ENCODE measurements at places on chromosomes 1 and 21.
A peak's percentile ranks its signal among the peaks of the same experiment; 100 is the strongest.

DNA sequence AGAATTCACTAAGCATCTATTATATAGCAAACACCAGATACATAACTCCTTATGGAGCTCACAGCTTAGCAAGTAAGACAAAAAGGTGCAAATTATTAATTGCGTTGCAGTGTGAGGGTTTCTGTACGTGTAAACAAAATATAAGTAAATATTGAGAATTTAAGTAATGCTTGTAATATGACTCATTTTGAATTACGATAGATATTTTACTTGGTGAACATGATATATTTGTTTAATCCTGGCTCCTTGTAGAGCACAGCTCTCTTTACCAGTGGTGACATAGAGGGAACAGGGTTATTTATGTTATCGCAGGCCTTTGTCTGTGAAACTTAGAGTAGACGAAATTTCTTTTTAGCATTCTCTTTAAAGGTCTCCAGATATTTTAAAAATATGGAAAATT lies 36.4 kb downstream of the LYPLAL1 start:
- no peak overlapping the region for H3K27ac ChIP-seq
- DNase-seq, result no peak

GRCh38 chr1:102861247-102861646 lies 247.1 kb downstream of the COL11A1 start:
- H3K27me3 ChIP-seq, result no peaks in the 10 kb centered on the region
- no peak overlapping the region for H3K27ac ChIP-seq
- no peak for DNase-seq
- H3K36me3 ChIP-seq, result no peaks in the 10 kb centered on the region
- no peaks in the 10 kb centered on the region for H3K4me1 ChIP-seq

GRCh38 chr1:30274976-30275621 lies 448.3 kb downstream of the MATN1 start:
- no peak overlapping the region for H3K27ac ChIP-seq
- H3K36me3 ChIP-seq, result no peaks in the 10 kb centered on the region
- DNase-seq, result no peak
- H3K4me1 ChIP-seq, result no peaks in the 10 kb centered on the region
- no peak overlapping the region for H3K4me3 ChIP-seq

- H3K36me3 ChIP-seq, result no peaks in the 10 kb centered on the region
- no peak for DNase-seq
- no peaks in the 10 kb centered on the region for H3K27me3 ChIP-seq
- H3K27ac ChIP-seq, result peak overlapping the region; percentile 8
Observed at GRCh38 chr1:56469640-56470371, 109.6 kb downstream of the PLPP3 start.

GRCh38 chr1:218938259-218938658 lies 235.4 kb upstream of the LYPLAL1 start:
- H3K4me3 ChIP-seq, result no peak overlapping the region
- H3K27ac ChIP-seq, result no peak overlapping the region
- no peak for DNase-seq
- no peaks in the 10 kb centered on the region for H3K36me3 ChIP-seq
- H3K27me3 ChIP-seq, result no peaks in the 10 kb centered on the region

GRCh38 chr1:33519240-33519884 lies 46.9 kb downstream of the ZSCAN20 start:
- H3K4me1 ChIP-seq, result no peaks in the 10 kb centered on the region
- no peaks in the 10 kb centered on the region for H3K27me3 ChIP-seq
- H3K4me3 ChIP-seq, result no peak overlapping the region
- H3K27ac ChIP-seq, result no peak overlapping the region
- no peak for DNase-seq
- no peaks in the 10 kb centered on the region for H3K36me3 ChIP-seq

GRCh38 chr1:147565189-147565980 lies 24.1 kb downstream of the BCL9 start:
- H3K36me3 ChIP-seq, result no peaks in the 10 kb centered on the region
- H3K4me1 ChIP-seq, result no peaks in the 10 kb centered on the region
- no peak for DNase-seq
- H3K27me3 ChIP-seq, result no peaks in the 10 kb centered on the region
- H3K4me3 ChIP-seq, result no peak overlapping the region
- H3K27ac ChIP-seq, result no peak overlapping the region

DNA sequence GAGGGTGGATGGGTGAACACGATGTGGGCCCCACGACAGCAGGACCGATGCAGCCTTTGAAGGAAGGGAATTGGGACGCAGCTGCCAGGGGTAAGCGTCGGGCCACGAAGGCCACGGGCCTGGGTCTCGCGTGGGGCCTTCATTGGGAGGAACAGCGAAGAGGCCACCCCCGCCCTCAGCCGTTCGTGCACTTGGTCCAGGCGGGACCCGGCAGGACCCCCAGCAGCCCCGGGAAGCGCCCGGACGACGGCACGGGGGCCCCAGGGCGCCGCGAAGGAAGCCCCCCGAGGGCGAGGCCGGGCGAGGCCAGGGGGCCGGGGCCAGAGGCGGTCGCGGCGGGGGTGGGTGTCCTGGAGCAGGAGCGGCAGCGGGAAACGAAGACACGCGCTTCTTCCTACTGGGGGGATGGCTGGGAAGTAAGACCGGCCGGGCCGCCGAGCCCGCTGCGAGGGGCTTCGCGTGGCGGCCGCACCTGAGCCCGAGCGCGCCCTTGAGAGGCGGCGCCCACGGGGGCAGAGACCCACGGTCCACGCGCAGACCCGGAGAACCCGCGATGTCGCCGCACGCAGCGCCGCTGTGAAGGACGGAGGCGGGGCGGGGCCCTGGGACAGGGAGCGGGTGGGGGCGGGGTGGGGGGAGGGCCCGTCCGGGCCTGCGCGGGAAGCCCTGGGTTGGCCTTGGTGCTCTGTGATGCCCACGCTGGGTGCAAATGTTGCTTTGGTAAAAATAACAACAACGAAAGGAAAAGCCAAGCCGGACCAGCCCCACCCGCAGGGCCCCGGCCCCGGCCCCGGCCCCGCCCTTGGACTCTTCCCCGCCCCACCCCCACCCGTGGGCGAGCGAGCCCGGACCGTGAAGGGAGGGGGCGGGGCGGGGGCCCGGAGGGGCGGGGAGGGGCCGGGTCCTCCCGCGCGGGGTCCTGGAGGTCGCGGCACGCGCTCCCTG lies 56.0 kb upstream of the ADARB1 start:
- peaks cover 12% of the 10 kb centered on the region for H3K4me1 ChIP-seq
- peak overlapping the region; percentile 61 for H3K4me3 ChIP-seq
- H3K27ac ChIP-seq, result peak overlapping the region; percentile 75
- DNase-seq, result peak; percentile 66
- H3K27me3 ChIP-seq, result no peaks in the 10 kb centered on the region

DNA sequence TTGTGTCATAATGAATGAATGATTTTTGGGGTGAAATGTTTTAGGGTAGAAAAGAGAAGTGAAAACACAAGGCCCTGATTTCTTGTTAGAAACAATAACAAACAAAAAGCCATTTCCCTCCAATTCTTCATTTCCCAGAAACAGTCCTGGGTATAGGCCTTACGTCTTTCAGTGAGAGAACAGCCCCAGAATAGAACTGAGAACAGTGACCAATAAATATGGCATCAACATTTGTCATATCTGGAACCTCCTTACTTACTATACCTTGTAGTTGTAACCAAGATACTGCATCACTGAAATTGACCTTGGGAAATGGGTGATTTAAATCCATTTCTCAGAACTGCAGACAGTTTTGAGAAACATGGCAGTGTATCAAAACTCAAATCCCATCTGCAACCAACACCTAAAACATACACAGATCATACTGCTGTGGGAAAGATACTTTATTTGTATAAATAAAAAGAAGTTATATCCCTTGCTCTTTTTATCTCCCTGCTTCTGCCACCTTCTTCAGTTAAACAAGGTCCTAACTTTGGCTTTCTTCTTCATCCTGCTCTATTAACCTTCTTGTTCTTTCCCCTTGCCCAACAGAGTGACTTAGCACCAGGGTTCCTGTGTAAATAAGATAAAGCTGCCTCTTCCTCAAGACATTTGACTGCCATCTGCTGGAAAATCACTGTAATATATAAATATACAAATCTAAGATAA lies 19.5 kb downstream of the XKR8 start:
- no peak overlapping the region for H3K4me3 ChIP-seq
- DNase-seq, result no peak
- no peaks in the 10 kb centered on the region for H3K27me3 ChIP-seq
- no peaks in the 10 kb centered on the region for H3K4me1 ChIP-seq
- no peak overlapping the region for H3K27ac ChIP-seq
- peaks cover 5% of the 10 kb centered on the region for H3K36me3 ChIP-seq

DNA sequence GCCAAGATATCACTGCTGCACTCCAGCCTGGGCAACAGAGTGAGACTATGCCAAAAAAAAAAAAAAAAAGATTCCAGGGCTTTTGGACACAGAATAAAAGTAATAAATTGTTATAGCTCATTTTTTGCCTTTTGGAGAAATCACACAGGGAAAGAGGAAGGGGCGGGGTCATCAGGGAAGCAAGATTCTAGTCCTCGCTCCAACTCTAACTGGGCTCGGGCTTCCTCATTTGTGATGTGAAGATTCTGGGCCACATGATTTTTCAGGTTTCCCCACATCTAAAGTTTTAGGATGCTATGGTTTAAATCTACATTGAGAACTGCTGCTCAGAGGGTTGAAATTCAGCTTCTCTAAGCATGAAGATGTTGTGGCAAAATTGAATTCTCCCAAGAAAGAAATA lies 179.3 kb upstream of the PLXNA2 start:
- H3K4me3 ChIP-seq, result no peak overlapping the region
- H3K27ac ChIP-seq, result no peak overlapping the region
- H3K4me1 ChIP-seq, result no peaks in the 10 kb centered on the region
- no peak for DNase-seq

GRCh38 chr1:203173566-203173965 lies 2.1 kb downstream of the MYBPH start:
- H3K27me3 ChIP-seq, result no peaks in the 10 kb centered on the region
- no peak overlapping the region for H3K27ac ChIP-seq
- H3K4me1 ChIP-seq, result no peaks in the 10 kb centered on the region
- H3K36me3 ChIP-seq, result no peaks in the 10 kb centered on the region
- no peak overlapping the region for H3K4me3 ChIP-seq
- DNase-seq, result no peak

DNA sequence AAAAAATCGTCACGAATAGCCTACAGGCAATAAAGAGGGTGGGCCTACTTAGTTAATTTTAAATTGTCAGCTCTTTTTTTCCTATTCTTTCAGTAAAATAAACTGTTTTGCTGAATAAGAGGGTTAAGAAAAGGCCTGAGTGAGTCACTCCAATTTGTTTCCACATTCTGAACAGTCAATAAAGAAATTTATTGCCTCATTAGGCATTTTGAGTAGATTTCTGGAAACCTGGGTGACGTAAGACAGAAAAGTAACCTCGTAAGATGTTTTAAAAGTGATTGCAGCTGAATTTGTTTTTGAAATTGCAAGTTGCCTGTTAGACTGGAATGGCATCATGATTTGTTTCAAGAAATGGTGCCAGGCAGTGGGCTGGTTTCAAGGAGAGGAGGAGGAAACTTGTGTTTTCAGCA lies 439.3 kb downstream of the USP25 start:
- H3K36me3 ChIP-seq, result no peaks in the 10 kb centered on the region
- H3K27me3 ChIP-seq, result no peaks in the 10 kb centered on the region
- H3K27ac ChIP-seq, result no peak overlapping the region

DNA sequence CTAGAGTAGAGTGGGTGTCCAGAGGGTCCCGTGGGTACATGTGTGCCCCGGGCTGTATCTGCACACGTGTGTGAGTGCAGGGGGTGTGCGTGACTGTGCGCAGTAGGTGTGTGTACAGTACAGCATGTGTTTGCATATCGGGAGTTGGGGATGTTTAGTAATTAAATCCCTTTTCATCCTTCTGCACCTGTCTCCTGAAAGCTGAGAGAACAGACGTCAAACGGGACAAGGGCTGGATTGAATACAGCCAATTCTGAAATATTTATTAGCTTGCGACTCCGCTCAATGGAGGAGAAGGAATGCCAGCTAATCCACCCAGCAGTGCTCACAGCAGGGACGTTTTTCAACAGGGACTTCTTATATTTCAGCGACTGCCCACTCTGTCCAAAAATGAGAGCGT lies 44.7 kb upstream of the CASZ1 start:
- H3K36me3 ChIP-seq, result no peaks in the 10 kb centered on the region
- H3K4me3 ChIP-seq, result no peak overlapping the region
- no peaks in the 10 kb centered on the region for H3K27me3 ChIP-seq
- DNase-seq, result no peak
- H3K4me1 ChIP-seq, result no peaks in the 10 kb centered on the region
- no peak overlapping the region for H3K27ac ChIP-seq

- DNase-seq, result no peak
- H3K4me1 ChIP-seq, result peaks cover 17% of the 10 kb centered on the region
- H3K27ac ChIP-seq, result no peak overlapping the region
- no peaks in the 10 kb centered on the region for H3K27me3 ChIP-seq
- H3K36me3 ChIP-seq, result no peaks in the 10 kb centered on the region
Observed at GRCh38 chr1:40897513-40897912, 35.4 kb upstream of the CITED4 start.
